ENCODE measurements at places on chromosomes 7 and 10.
A peak's percentile ranks its signal among the peaks of the same experiment; 100 is the strongest.

DNA sequence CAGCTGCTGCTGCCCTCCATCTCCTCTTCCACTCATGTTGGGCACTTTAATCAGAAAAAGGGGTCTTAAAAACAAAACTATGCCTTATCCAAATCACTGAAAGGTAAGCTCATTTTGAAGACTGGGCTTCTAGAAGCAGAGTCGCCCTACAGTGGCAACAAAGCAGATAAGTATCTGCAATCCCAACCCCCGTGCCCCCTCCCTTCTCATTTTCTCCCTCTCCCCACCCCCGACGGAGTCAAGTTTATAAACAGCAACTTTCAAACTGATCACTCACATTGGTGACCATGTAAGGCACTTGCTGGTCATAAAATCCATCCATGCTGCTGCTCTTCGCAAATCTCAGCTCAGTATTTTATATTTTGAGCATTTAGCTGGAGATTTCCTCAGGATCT, 738 bp downstream of the ETV1 start:
- peak; percentile 65 for DNase-seq

GRCh38 chr7:131312838-131313237, 14.8 kb upstream of the MKLN1 start:
- no peak for DNase-seq

DNA sequence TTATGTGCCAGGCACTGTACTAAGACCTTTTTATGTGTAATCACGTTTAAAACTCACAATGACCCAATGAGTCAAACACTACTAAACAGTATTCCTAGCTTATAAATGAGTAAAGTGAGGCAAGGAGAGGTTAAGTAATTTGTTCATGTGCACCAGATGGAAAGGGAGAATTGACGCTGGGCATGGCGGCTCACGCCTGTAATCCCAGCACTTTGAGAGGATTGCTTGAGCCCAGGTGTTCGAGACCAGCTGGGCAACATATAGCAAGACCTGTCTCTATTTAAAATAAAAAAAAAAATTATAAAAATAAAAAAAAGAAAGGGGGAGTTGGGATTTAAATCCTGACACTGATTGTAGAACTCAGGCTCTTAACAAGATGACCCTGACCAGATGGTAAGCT, 46.7 kb upstream of the DLG5 start:
- no peak for DNase-seq

- peak; percentile 54 for DNase-seq
Observed at GRCh38 chr7:68697796-68698280, 900.4 kb upstream of the AUTS2 start.

GRCh38 chr7:55099066-55099820, 80.4 kb downstream of the EGFR start:
- DNase-seq, result no peak

DNA sequence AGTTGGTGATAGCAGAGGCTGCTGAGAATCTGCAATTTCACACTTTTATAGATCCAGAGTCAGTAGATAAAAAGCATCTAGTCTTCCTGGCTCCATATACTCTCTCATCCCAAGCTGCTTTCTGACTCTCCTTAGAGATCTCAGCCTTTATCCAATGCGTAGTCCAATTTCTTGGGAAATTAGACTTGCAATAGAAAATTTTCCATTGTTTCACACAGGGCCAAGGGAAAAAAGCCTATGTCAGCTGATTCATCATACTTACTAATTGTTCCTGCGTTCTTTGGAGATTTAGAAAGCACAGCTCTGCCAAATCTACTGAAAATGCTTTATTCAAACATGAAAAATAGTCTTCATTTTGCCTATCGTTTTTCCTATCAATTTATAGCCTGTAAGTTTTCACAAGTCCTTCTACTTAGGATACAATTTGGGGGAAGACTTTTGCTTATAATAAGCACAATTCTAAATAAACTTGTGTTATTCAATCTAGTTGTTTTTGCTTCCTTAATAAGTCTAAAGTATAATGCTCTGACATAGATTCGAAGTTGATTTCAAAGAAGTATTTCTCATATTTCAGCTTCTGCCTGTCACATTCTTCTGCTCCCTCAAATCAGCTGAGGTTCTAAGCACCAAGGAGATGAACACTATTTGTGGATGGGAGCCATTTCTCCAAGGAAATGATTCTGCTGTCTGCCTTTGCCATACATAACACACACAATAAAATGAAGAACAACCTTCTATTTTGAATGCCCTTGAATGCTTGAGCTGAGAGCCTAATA, 165.4 kb downstream of the ADAM12 start:
- no peak for DNase-seq

DNA sequence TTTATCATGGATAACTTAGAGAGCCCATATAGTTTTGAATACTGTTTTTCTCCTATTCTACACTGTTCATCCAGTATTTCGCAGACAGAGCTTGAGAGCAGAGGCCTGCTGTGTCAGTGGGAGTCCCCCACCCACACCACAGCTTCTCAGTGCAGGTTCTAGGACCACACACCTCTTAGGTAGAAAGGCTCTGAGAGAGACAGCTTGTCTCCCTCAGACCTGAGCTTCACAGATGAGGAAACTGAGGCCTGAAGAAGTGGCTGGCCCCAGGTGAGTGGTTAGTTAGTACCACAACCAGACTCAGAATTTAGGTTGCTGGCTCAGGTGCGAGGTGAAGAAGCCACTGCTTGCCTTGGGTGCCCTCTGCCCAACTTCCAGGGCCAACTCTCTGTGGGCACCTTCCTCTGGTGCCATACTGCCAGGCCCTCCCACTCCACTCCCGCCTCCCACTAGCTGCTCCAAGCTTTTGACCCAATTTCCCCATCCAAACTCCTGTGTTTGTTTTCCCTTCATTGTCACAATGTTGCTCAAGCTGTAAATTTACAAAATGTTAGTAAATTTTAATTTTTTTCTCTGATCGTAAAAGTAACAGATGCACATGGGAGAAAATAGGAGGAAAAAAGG, 7.6 kb upstream of the HILPDA start:
- DNase-seq, result no peak

DNA sequence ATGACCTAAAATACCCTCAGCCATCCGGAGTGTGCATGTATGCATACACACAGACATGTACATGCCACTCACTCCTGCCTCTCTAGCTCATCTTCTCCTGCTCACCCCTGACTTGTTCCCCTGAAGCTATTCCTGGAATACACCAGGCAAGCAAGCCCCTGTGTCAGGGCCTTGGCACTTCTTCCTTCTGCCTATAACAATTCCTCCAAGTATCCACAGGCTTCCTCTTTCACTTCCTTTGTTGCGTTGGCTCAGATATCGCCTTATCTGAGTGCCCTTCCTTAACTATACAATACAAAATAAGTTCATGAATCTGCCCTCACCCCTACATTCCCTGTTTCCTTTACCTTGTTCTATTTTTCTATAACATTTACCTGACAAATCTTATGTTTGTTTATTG, 88.8 kb downstream of the NOD1 start:
- no peak for DNase-seq

- DNase-seq, result no peak
Observed at GRCh38 chr10:131092386-131092785, 219.1 kb downstream of the TCERG1L start.

- no peak for DNase-seq
Observed at GRCh38 chr7:6367701-6368211, 80.0 kb downstream of the DAGLB start.

All from right forelimb (tissue), 1 donor.